IMR-90 (cell line): ENCODE measurements at places on chromosomes 16 and 17. TPM values are rescaled to one million over a fixed set of nuclear protein-coding genes. Genes with fewer than 3 reads are reported as not detected.

- no peak for DNase-seq
Observed at GRCh38 chr17:10025224-10025623, 120.2 kb upstream of the RCVRN start.

DNA sequence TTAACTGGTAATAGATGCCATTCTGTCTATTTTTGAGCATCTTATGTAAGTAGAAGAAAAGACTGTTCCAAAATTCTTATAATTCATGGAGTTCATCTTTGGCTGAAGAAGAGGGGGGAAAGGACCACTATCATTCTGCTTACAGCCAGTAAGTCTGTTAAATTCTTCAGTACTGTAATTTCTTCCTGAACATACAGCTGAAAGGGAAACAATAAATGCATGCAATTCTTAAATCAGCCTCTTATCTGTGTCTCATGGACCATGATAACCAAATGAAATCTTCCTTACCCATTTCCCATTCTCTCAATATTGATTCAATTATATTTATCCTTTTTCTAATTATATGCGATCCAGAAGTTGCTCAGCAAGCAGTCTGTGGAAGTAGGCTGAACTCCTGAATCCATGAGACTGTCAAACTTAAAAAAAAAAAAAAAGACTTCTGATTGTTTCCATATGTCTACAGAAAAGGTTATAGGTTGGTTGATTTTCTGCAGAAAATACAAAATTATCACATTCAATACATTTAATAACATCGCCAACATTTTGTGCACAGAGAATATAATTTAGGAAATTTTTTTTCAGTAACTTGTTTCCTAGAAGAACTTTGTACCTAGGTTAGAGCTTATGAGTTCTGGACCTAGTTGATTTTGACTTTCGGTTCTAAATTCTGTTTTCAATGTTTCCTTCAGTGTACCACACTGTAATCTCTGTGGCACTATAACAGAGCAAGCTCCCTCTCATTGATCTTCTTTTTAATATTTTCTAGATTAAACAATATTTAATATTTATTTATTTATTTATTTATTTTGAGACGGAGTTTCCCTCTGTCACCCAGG lies 1.2 kb upstream of the ABCA9 start:
- no peak for DNase-seq

DNA sequence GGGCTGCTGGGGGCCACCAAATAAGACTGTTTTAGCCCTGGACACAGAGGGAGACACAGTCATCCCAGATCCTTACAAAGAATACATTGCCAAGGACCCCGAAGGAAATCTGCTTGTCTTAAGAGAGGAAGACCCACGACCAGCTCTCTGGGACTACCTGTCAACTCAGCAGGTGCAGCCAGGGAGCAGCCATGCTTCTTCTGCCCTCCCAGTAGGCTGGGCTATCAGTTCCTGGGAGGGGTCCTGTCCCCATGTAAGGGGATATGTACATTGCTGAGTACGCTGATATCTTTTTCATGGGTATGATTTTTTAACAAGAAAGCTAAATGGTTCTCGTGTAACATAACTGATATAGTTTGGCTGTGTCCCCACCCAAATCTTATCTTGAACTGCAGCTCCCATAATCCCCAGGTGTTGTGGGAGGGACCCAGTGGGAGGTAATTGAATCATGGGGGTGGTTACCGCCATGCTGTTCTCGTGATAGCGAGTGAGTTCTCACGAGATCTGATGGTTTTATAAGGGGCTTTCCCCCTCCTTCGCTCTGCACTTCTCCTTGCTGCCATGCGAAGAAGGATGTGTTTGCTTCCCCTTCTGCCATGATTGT lies 11.3 kb downstream of the SSTR2 start:
- DNase-seq: no peak

- no peak for DNase-seq
Observed at GRCh38 chr16:57608462-57609113, 19.8 kb upstream of the ADGRG1 start.

DNA sequence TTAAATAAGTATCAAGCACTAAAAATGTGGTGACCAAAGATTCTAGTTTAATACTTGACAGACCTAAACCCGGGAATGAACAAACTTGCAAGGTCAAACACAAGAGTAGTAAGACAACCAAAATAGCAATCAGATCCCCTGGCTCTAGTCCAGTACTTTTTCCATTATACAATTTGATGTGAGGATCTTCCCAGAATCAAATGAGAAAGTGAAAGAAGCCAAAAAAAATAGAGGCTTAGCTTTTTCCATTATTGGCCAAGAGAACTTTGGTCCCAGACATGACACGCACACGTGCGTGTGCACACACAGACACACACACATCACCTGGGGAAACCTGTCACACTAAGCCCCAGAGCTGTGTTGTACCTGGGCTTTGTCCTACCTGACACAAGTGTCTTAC lies 300.6 kb upstream of the CDH5 start:
- DNase-seq: no peak

- DNase-seq: peak; percentile 37
Observed at GRCh38 chr16:50763211-50763610, 21.3 kb downstream of the CYLD start.

- DNase-seq: peak; percentile 93
Observed at GRCh38 chr16:70804153-70804733, 3.3 kb upstream of the VAC14 start.

- DNase-seq: no peak
Observed at GRCh38 chr16:4388271-4389021, 16.8 kb downstream of the VASN start.

- DNase-seq: no peak
Observed at GRCh38 chr16:10552998-10553491, 27.4 kb downstream of the EMP2 start.

DNA sequence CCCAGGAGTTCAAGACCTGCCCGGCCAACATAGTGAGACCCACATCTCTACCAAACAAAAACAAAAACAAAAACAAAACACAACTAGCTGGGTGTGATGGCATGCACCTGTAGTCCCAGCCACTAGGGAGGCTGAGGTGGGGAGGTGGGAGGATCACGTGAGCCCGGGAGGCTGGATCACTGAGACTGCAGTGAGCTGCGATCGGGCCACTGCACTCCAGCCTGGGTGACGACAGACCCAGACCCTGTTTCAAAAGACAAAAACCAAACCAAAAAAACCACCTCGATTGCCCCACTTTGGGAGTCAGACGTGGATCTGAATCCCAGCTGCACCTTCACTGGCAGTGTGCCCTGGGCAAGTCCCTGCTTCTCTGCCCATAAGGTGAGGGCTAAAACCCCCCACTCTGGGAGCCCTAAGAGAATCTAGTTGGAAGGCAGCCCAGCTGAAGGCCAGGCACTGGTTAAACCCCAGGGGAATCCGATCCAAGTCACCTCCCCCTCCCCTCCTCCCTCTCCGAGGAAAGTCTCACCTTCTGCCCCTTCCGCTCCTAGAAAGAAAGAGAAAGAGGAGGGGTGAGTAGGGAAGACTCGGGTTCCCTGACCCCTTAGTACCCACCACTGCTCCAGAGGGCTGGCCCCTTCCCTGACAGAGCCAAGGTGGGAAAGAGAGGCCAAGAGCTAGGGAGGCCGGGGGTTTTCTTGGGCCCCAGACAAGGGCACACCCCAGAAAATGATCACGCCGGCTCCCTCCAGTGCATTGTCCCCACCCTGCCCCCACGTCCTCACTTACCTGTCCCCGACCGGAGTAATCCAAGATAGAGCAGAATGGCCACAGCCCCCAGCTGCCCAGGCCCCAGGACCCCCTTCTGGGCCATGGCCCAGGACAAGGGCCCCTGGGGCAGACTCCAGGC lies 647 bp downstream of the PRSS8 start:
- no peak for DNase-seq

DNA sequence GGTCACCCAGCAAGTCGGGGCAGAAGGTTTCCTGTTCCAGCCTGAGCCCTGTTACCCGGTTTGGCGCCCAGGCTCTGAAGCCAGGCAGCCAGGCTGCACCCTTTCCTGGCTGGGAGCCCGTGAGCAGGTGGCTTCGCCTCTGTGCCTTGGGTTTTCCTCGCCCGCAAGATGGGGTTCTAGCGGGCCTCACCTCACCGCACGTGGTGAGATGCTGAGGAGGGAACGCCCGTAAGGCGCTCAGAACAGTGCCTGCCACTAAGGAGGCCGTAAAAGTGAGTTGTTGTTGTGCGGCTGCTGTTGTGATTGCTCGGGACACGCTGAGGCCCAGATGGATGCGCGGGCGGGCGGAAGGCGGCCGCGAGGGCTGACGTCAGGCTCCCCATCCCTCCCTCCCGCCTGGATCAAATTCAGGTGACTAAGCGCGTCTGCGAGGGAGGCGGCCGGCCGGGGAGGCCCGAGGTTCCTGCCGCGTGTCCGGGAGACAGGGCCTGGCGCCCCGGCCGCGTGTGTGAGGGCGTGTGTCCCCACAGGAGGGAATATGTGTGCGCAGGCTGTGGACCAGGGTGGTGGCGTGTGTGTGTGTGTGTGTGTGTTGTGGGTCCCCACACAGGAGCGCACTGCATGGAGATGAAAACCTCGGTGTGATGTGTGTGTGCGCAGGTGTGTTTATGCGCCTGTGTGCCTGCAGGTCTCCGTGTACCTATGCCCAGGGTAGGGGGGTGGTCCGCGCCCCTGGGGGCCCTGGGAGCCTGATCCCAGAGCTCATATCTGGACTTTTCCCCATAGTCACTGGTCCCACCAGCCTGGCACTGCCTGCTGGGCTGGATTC lies 4.3 kb downstream of the CAMKK1 start:
- DNase-seq: peak; percentile 94

GRCh38 chr16:84396537-84397008 lies 28.2 kb downstream of the ATP2C2 start:
- peak; percentile 5 for DNase-seq

DNA sequence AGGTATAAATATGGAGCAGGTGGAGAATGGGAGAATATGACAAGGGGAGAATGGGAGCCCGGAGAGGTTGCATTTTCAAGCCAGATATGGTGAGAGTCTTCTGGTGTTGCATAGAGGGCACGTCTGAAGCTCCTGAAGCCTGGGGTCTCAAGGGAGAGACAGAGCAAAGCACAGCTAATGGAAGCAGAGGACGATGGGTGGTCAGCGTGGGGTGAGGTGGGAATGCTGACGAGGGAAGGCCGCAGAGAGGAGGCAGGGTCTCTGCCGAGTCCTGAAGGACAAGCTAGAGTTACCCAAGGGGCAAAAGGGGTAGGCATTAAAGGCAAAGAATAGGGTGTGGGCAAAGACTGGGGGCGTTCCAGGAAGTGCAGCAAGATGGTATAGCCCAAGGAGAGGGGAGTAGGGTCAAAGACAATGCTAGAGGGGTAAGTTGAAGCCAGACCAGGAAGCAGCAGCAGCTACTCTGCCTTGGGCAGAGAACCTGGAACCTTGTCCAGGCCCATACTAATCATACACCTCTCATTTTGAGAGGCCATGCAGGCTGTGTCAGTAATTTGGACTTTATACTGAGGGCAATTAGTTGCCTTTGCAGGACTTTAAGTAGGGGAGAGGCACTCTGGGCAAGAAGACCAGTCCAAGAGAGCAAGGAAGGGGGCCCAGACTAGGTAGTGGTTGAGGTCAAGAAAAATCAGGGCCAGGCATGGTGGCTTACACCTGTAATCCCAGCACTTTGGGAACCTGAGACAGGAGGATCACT lies 2.7 kb downstream of the OTOP3 start:
- DNase-seq: no peak

Gene EFNB3
- polyA plus RNA-seq: 2.0 TPM in 2 replicates

Gene MYOCD
- 10.6 and 12.4 TPM in 2 replicates for polyA plus RNA-seq

Gene HLF
- not detected in 2 replicates for polyA plus RNA-seq

Gene ENDOV
- 30.3 and 33.4 TPM in 2 replicates for polyA plus RNA-seq

Gene DVL2
- polyA plus RNA-seq: 10.5 and 11.8 TPM in 2 replicates

Gene DHRS7C
- not detected in 2 replicates for polyA plus RNA-seq
